Fibroblast of the aortic adventitia (primary cell): ENCODE measurements at places on chromosomes 16 and 17. TPM values are rescaled to one million over a fixed set of nuclear protein-coding genes. Genes with fewer than 3 reads are reported as not detected.

The GPS2 gene
- 28.4 and 69.1 TPM in 2 replicates for total RNA-seq

The TMEM238L gene
- total RNA-seq, result not detected in 2 replicates

The TEX14 gene
- total RNA-seq, result not detected in 2 replicates

The HOXB9 gene
- total RNA-seq, result not detected in 2 replicates

The WFDC1 gene
- under 0.01 TPM in 1 of 2 replicates, not detected in the other for total RNA-seq

The IRX3 gene
- total RNA-seq, result 0.09 and 1.8 TPM in 2 replicates

The UBALD2 gene
- total RNA-seq, result 1.9 and 3.7 TPM in 2 replicates

The SOX15 gene
- total RNA-seq, result 0.57 and 1.4 TPM in 2 replicates

The SRCIN1 gene
- total RNA-seq, result not detected in 2 replicates

The MC1R gene
- 5.2 and 8.1 TPM in 2 replicates for total RNA-seq

The IRF8 gene
- total RNA-seq, result not detected in 2 replicates

The PARN gene
- 37.2 and 65.6 TPM in 2 replicates for total RNA-seq

The PLK1 gene
- total RNA-seq, result 6.2 and 16.8 TPM in 2 replicates

The CSF3 gene
- total RNA-seq, result 0.25 TPM in 1 of 2 replicates, not detected in the other

The TP53TG3 gene
- total RNA-seq, result not detected in 2 replicates

The PMFBP1 gene
- 0.09 and 0.33 TPM in 2 replicates for total RNA-seq

The CEP295NL gene
- total RNA-seq, result 1.5 and 3.3 TPM in 2 replicates

The IL34 gene
- total RNA-seq, result 3.4 and 10.9 TPM in 2 replicates

The TBX6 gene
- total RNA-seq, result 0.09 and 0.16 TPM in 2 replicates

The HS3ST2 gene
- total RNA-seq, result not detected in 2 replicates

The SMARCD2 gene
- 33.9 and 50.1 TPM in 2 replicates for total RNA-seq

The ACACA gene
- total RNA-seq, result 67.4 and 72.7 TPM in 2 replicates

The ABCC12 gene
- total RNA-seq, result not detected in 2 replicates

The SLC12A3 gene
- total RNA-seq, result not detected in 2 replicates

The MYL4 gene
- total RNA-seq, result not detected in 2 replicates

The KRT33A gene
- total RNA-seq, result not detected in 2 replicates

The OR1G1 gene
- total RNA-seq, result not detected in 2 replicates

The IL21R gene
- total RNA-seq, result 0.54 TPM in 1 of 2 replicates, not detected in the other

The TMEM98 gene
- 95.5 and 232 TPM in 2 replicates for total RNA-seq

The ITGAD gene
- total RNA-seq, result not detected in 2 replicates

The LDHD gene
- 0.18 and 2.9 TPM in 2 replicates for total RNA-seq

The ZPBP2 gene
- total RNA-seq, result not detected in 2 replicates

The CDH1 gene
- 2.1 TPM in 1 of 2 replicates, not detected in the other for total RNA-seq

The PNMT gene
- total RNA-seq, result not detected in 2 replicates

The FDXR gene
- total RNA-seq, result 14.7 and 113 TPM in 2 replicates

The KRT9 gene
- not detected in 2 replicates for total RNA-seq

The NATD1 gene
- 3.1 and 4.4 TPM in 2 replicates for total RNA-seq

The RAP1GAP2 gene
- 1.5 and 5.0 TPM in 2 replicates for total RNA-seq

The RPH3AL gene
- 2.0 and 2.4 TPM in 2 replicates for total RNA-seq

The LRRC46 gene
- total RNA-seq, result 0.16 TPM in 1 of 2 replicates, not detected in the other

The CTRB1 gene
- not detected in 2 replicates for total RNA-seq

The SUMO2 gene
- total RNA-seq, result 89.9 and 129 TPM in 2 replicates

The PPY gene
- not detected in 2 replicates for total RNA-seq

The TP53TG3B gene
- total RNA-seq, result not detected in 2 replicates

The KRT31 gene
- total RNA-seq, result 0.09 TPM in 1 of 2 replicates, not detected in the other

The TOB1 gene
- 12.0 and 21.1 TPM in 2 replicates for total RNA-seq

The ABCC3 gene
- 1.4 and 12.5 TPM in 2 replicates for total RNA-seq

The FOXL1 gene
- 0.90 and 5.8 TPM in 2 replicates for total RNA-seq

The MAF gene
- total RNA-seq, result 24.1 and 38.5 TPM in 2 replicates

The CRHR1 gene
- total RNA-seq, result not detected in 2 replicates

The KRT17 gene
- 0.57 TPM in 1 of 2 replicates, not detected in the other for total RNA-seq

The TSPAN10 gene
- total RNA-seq, result 2.7 and 4.5 TPM in 2 replicates

The RCVRN gene
- total RNA-seq, result not detected in 2 replicates

The HP gene
- 0.27 TPM in 1 of 2 replicates, not detected in the other for total RNA-seq

The ACSM2B gene
- total RNA-seq, result 0.49 TPM in 1 of 2 replicates, not detected in the other

The CA7 gene
- not detected in 2 replicates for total RNA-seq

The TNS4 gene
- not detected in 2 replicates for total RNA-seq

The GABARAPL2 gene
- total RNA-seq, result 46.5 and 105 TPM in 2 replicates
